Esophagus muscularis mucosa (tissue), 4 donors: ENCODE measurements at places on chromosomes 13 and 19. TPM values are rescaled to one million over a fixed set of nuclear protein-coding genes. Genes with fewer than 3 reads are reported as not detected.

DNA sequence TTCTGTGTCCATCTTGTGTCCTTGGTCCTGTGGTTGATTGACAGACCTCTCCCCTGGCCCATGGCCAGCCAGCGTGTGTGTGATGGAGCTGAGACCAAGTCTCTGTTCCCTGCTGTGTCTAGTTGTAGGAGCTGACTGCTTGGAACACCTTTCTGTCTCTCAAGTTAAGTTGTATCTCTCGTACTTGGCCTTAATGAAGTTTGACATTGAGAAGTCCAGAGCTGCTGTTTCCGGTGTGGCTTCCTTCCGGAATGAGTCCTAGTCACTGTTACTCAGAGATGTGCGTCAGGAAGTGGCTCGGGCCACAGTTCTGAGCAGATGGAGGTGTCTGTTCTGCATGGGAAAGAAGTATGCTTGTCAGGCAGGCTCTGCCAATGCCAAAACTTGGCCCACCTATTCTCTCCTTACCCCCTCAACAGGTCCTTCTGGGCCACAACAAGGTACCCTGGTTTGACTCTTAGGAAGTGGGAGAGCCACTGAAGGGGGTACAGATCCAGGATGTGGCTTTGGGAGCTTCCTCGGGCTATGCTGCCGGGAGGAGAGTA is 54.3 kb downstream of the GATAD2A start:
- peaks cover 2% of the 10 kb centered on the region for H3K36me3 ChIP-seq
- H3K4me1 ChIP-seq: peaks cover 72% of the 10 kb centered on the region
- no peak for DNase-seq
- H3K27ac ChIP-seq: peak overlapping the region; percentile 81
- H3K4me3 ChIP-seq: no peak overlapping the region
- no peaks in the 10 kb centered on the region for H3K27me3 ChIP-seq

DNA sequence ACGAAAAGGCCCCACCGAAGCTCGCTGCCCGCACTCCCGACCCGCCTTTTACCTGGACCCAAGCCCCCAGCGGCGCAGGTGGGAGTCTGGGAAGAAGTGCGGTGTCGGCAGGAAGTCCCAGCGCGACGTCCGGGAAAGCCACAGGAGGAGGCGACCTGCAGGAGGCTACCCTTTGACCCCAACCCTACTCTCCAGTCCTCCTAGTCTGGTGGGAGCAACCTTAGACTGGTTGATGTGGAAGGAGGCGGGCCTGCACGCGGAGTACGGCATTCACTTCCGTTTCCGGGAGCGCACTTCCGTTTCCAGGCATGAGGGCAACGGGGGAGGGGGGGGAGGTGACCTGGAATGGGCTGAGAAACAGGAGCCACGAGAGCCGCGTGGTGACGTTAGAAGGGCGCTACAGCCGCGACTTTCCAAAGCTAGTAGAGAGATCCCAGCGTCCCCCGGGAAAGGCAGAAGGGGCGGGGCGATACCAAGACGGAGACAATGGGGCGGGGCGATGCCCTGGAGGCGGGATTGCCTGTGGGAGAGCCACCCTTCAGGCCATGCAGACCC is 28.5 kb downstream of the ZNF266 start:
- peaks cover 8% of the 10 kb centered on the region for H3K4me1 ChIP-seq
- H3K4me3 ChIP-seq: peak overlapping the region; percentile 52
- DNase-seq: no peak
- H3K27ac ChIP-seq: peak overlapping the region; percentile 50
- no peaks in the 10 kb centered on the region for H3K27me3 ChIP-seq
- no peaks in the 10 kb centered on the region for H3K36me3 ChIP-seq

- no peak overlapping the region for H3K27ac ChIP-seq
- H3K27me3 ChIP-seq: no peaks in the 10 kb centered on the region
- no peak overlapping the region for H3K4me3 ChIP-seq
Measured at GRCh38 chr19:29840066-29840950, 28.5 kb downstream of the CCNE1 start.

- no peak for DNase-seq
- no peaks in the 10 kb centered on the region for H3K36me3 ChIP-seq
- H3K4me1 ChIP-seq: no peaks in the 10 kb centered on the region
- H3K4me3 ChIP-seq: no peak overlapping the region
- no peaks in the 10 kb centered on the region for H3K27me3 ChIP-seq
- H3K27ac ChIP-seq: no peak overlapping the region
Measured at GRCh38 chr13:93915269-93915809, 564.1 kb downstream of the DCT start.

DNA sequence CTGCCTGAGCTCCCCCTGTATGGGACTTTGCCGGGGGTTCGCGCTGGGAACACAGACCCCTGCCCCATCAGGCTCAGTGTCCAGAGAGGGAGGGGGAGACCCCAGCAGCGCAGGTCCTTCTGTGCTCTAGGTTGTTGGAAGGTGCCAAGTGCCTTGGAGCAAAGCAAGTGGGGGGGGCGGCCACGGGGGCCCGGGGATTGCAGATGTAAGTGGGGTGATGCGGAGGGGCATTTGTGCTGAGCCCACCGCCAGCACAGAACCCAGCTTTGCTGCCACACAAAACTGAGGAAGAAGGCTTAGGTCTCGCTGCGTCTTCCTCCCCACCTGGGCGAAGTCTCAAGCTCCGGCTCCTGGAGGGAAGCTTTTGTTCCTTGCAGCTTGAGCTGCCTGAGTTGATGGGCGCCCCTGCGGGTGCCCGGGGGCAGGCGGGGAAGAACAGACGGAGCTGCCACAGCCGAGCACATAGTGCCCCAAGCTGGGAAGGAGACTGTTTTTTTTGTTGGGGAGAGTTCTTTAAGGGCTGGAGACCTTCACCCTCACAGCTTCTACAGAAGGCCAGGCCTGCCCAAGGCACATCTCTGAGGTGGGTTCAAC is 1.5 kb upstream of the NTN5 start:
- DNase-seq: no peak
- H3K4me3 ChIP-seq: no peak overlapping the region
- peaks cover 10% of the 10 kb centered on the region for H3K4me1 ChIP-seq

DNA sequence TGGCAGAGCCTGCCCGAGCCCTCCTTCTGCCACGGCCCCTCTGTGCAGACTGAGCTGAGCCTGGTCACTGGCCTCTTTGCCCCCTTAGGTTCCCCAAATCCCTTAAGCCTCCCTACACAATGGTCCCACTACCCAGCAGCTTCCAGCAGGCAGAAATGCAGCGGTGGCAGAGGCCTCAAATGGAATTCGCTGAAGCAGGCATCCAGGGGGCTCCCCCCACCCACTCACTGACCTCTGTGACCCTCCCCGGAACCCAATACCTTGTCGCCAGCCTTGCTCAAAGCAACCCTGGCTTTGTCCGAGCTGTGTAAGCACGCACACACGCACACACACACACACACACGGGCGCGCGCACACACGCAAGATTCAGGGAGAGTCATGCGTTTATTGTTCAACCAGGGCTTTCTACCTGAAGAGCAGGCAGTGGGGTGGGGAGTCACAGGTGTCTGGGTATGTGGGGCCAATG is at the start of gene LIM2:
Gene LIM2, minus strand, starts transcription at position 51 of the 466 bp plus-strand sequence. CDS start 531 bp downstream, outside the sequence.
- no peak within 1 kb of the TSS for H3K27ac ChIP-seq
- no peaks in the 10 kb centered on the region for H3K4me1 ChIP-seq
- no peak for DNase-seq
- no peaks in the 10 kb centered on the region for H3K27me3 ChIP-seq
- no peaks in the 10 kb centered on the region for H3K36me3 ChIP-seq
- H3K4me3 ChIP-seq: no peak within 1 kb of the TSS

GRCh38 chr13:82330499-82330898 is 1551.8 kb downstream of the SLITRK1 start:
- H3K36me3 ChIP-seq: no peaks in the 10 kb centered on the region
- H3K27me3 ChIP-seq: no peaks in the 10 kb centered on the region
- no peak for DNase-seq
- H3K4me3 ChIP-seq: no peak overlapping the region
- no peak overlapping the region for H3K27ac ChIP-seq

DNA sequence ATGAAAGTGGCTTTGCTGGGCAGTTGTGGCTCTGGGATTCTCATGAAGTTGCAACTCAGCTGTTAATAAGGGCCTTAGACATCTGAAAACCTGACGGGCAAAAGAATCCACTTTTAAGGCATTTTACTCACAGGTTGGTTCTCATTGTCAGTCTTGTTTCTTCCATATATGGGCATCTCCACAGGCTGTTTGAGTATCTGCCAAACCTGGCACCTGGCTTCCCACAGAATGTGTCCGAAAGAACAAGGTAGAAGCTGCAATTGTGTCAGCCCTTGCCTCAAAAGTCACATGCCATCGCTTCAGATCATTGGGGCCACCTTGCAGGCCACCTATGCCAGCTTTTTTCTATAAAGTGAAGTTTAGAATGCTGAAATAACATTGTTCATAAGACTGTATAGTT is 102.4 kb downstream of the KCTD12 start:
- H3K4me1 ChIP-seq: no peaks in the 10 kb centered on the region
- H3K27me3 ChIP-seq: no peaks in the 10 kb centered on the region
- no peak overlapping the region for H3K27ac ChIP-seq
- H3K4me3 ChIP-seq: no peak overlapping the region

DNA sequence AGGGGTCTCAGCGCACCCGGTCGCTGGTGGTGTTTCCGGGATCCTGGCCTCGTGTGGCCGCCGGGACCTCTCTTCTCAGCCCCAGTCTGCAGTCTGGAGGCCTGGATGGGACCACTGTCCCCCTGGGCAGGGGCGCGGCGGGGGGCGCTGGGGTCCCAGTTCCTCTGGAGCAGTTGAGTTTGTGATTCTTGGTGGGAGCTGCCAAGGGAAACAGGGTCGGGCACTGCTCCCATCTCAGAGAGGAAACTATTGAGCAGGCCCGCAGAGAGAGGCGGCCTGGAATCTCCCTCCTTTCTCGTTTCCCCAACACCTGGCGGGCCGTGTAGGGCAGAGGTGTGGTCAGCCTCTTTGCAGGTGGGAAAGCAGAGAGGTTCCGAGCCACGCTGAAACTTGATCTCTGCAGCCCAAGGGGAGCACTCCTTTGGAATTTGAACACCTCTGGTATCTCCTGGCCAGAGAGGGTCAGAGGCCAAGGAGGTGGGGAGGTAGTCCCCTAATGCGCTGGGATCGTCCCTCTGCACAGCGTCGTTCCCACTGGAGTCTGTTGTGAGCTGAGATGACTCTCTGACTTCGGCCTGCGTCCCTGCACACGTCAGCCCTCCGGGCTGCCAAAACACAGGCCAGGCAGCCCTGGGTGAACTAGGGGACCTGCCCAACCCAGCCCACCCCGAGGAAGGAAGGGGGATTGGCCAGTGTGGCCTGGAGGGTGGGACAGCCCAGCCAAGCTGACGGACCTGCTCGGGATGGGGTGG is 741 bp downstream of the PLEKHF1 start:
- no peak for DNase-seq
- no peaks in the 10 kb centered on the region for H3K27me3 ChIP-seq
- H3K4me1 ChIP-seq: peaks cover 78% of the 10 kb centered on the region
- H3K27ac ChIP-seq: peak overlapping the region; percentile 87

DNA sequence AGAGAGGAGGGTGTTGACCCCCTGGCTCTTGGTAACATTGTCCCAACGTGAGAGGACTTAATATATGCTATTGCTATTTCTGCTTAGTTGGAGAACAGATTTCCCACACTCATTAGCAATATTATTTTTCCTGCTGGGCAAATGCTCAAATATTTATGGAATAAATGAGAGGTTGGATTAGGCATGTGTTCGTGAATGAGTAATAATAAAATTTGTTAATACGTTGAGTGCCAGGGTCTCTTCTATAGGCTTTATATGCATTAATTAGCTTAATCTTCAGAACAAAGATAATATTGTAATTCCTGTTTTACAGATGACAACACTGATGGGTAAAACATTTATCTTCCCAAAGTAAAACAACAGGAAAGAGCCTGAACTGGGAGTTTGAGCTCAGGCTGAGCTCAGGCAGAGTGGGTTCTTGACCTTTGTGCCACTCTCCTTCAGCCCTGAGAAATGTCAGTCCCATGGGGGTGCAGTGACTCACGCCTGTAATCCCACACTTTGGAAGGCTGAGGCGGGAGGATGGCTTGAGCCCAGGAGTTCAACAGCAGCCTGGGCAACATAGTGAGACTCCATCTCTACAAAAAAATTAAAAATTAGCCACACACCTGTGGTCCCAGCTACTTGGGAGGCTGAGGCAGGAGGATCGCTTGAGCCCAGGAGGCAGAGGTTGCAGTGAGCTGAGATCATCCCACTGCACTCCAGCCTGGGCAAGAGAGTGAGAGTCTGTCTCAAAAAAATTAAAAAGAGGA is 1.2 kb downstream of the ZNF233 start:
- H3K36me3 ChIP-seq: peaks cover 2% of the 10 kb centered on the region
- DNase-seq: no peak
- H3K4me1 ChIP-seq: no peaks in the 10 kb centered on the region

- H3K4me3 ChIP-seq: peak overlapping the region; percentile 90
- no peaks in the 10 kb centered on the region for H3K27me3 ChIP-seq
- H3K27ac ChIP-seq: peak overlapping the region; percentile 84
- no peak for DNase-seq
- H3K4me1 ChIP-seq: peaks cover 46% of the 10 kb centered on the region
Measured at GRCh38 chr19:342801-343421, 1.7 kb downstream of the MIER2 start.

Gene FBXO27
- 14.1 TPM for total RNA-seq
